ENCODE measurements at places on chromosomes 1 and 21.

- no peak for DNase-seq
Measured at GRCh38 chr1:17397910-17398695, 26.1 kb downstream of the PADI6 start.

DNA sequence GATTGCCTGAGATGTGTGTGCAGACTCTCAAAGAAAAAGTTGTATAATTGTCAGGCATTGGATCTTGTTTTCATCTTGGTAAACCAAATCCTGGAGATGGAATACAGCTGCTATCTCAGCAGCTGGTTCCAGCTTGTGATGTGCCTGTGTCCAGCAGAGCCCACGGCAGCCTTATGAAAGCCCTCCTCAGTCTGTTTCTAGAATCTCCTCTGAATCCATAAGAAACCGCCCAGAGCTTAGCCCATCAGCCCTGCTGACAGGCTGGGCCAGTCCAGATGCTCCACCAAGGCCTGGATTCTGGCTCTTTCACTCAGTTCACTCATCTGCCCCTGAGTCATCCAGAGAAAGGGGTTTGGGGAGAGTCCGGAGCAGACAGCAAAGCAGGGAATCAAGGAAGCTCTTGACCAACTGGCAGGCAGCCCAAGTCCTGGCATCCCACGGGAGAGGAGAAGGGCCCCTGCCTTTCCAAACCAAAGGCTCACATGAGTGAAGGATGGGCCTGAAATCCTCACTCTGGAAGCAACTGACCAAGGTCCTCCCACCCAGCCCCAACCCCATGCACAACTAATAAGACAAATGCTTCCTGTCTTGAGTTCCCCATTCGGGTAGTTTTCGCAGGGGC lies 45.7 kb downstream of the NAV1 start:
- no peak for DNase-seq

DNA sequence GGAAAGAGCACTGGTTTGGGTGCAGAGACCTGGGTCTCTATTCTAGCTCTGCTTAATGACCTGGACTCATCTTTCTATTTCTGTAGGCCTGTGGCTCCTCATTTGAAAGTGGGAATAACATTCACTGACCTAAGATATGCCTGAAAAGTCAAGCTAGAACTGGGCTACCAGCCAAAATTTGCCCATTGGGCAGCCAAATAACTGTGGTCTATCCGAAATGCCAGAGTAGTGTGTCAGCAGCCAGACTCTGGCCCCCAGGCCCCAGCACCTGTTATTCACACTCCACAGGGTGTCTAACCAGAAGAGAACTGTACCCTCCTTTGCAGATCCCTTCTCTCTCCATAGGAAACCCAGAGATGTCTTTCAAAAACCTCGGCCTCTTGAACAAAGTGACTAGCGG lies 12.6 kb downstream of the DAB1 start:
- DNase-seq = no peak

GRCh38 chr1:75612976-75613375 lies 2.1 kb upstream of the SLC44A5 start:
- no peak for DNase-seq

- DNase-seq = peak; percentile 99
Measured at GRCh38 chr1:28259252-28259933, at the start of gene SESN2. SESN2 (plus strand) TSS chr1:28259518; CDS start chr1:28259848, 330 bp downstream.

- no peak for DNase-seq
Measured at GRCh38 chr1:201639391-201639790, 100.5 kb downstream of the NAV1 start.

GRCh38 chr1:60151311-60151710 lies 77.7 kb upstream of the C1orf87 start:
- no peak for DNase-seq

- no peak for DNase-seq
Measured at GRCh38 chr1:243490748-243491686, 235.2 kb downstream of the SDCCAG8 start.

DNA sequence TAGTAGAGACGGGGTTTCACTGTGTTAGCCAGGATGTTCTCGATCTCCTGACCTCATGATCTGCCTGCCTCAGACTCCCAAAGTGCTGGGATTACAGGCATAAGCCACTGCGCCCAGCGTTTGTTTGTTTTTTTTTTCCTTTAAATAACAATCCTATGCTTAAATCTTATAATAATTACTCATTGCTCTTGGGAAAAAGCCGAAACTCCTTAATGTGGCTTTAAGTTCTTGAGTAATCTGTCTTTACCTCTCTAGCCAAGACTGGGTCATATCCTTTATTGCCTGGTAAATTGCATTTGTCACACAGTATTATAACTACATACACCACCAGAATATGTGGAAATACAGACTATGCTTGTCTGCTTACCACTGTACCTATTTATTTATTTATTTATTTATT lies 97.1 kb downstream of the MACF1 start:
- no peak for DNase-seq

- DNase-seq = peak; percentile 21
Measured at GRCh38 chr1:179883745-179884138, 1.7 kb downstream of the TOR1AIP1 start.

- DNase-seq = no peak
Measured at GRCh38 chr1:12620488-12620865, 2.5 kb upstream of the DHRS3 start.

DNA sequence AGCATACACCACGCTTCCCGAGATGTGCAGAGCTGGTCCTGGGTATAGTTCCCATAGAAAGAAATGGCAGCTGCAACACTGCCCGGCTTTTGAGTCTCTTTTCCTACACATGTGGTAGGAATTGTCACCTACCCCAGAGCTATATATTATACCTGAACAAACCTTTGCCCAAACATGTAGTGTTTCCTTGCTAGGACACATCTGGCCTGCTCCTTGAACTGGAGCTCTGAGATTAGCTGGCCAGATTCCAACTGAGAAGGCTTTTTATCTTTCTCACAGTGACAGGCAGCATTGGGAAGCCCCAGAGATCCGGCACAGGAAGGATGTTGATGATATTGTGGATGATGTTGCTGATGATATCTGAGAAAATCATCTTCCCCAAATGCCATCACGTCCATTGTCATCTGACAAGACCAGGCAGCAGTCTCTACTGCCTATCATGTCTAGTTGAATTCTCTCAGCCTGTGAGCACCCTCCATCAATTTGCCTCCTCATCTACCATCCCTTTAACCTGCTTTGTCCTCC lies 115.0 kb upstream of the SMYD2 start:
- no peak for DNase-seq

DNA sequence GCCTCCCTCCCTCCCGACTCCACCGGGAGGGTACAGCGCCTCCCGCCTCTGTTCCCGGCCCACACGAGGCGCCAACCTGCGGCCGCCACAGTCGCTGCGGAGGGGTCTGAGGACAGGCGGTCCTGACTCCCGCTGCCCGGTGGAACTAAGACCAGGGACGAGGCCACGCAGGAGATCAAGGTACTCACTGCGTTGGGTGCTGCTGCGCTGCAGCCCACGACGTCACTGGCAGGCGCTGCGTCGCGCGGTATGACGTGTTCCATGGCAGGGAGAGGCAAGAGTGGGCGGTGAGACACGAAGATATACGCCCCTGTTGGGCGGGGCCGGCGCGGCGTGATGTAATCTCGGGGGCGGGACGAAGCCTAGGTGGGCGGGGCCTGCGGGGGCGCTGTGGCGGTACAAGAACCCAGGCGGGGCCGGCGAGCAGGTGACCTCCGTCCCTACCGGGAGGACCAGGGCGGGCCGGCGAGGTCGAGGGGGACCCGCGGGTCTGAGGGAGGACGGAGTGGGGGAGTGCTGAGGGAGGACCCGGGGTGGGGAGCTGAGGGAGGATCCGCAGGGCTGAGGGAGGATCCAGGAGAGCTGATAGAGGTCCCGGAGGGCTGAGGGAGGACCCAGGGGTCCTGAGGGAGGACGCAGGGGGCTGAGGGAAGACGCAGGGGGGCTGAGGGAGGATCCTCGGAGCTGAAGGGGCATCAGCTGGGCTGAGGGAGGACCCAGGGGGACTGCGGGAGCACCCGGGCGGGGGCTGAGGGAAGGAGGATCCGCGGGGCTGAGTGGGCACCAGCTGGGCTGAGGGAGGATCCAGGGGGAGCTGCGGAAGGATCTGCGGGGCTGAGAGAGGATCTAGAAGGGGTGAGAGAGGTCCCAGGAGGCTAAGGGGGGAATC lies at the start of gene MRPL55:
MRPL55 (minus strand) TSS at position 227 of the 889 bp plus-strand sequence. CDS start 1,039 bp downstream, outside the sequence.
- peak; percentile 100 for DNase-seq

DNA sequence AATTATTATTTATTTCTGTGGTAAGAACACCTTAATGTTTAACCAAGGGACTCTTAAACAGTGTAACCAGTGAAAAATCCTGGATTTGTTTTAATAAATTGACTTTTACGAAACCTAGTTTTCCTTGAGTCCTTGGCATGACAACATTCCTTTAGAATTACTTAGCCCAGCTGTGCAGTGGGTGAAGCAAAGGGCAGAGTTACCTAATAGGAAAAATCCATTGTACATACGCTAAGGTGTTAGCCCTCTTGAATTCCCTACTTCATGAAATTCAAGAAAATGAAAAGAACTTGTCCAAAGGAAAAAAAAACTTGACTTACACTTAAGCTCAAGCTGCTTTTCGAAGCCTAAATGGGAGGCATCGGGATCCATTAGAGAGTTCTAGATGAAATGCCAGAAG lies 852.0 kb upstream of the ADAMTS5 start:
- DNase-seq = peak; percentile 24

- no peak for DNase-seq
Measured at GRCh38 chr1:63423649-63424048, 56.2 kb downstream of the ALG6 start.

DNA sequence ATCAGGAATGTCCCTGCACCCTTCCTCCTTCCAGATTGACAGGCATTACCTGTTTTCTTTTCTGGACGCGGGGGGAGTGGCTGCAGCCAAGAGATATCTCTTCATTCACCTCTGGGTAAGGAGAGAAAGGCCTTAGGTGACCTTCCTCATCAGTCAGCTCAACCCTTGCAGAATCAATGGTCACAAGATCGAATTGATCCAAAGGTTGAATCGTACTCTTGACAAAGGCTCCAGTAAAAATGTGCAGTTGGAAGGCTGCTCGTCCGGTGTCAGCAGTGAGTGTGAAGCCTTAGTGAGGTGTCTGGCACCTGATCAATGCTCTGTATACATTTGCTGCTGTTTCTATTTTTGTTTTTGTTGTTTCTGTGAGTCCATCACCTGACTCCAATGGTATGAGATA lies 282.6 kb upstream of the AJAP1 start:
- DNase-seq = no peak

GRCh38 chr1:53323316-53323715 lies 4.6 kb downstream of the LRP8 start:
- no peak for DNase-seq

DNA sequence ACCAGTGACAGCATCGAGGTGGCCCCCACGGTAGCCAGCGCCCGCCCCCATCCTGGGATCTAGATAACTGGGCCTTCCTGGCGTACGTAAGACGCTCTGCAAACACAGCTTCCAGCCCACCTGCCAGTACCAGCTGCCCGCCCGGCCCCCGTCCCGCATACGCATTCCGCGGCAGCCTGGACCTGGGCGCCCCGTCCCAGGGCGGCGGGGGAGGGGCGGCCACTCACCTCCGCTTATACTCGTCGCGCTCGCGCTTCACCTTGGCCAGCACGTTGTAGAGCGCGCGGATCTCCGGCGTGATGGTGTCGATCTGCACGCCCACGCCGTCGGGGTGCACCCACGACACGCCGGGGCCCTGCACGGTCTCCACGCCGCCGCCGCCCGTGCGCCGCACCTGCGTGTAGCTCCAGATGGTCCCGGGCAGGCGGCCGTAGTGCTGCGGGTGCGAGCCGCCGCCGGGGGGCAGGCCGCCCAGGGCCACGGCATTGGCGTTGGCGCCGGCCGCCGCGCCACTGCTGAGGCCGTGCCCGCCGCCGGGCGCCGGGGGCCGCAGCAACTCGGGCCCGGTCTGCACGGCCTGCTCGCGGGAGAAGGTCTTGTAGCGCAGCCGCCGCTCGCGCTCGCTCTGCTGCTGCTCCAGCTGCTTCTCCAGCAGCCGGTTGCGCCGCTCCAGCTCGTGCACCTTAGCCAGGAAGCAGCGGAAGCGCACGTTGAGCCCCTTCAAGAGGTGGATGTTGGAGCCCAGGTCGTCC lies 859 bp downstream of the IFFO2 start:
- DNase-seq = peak; percentile 38

DNA sequence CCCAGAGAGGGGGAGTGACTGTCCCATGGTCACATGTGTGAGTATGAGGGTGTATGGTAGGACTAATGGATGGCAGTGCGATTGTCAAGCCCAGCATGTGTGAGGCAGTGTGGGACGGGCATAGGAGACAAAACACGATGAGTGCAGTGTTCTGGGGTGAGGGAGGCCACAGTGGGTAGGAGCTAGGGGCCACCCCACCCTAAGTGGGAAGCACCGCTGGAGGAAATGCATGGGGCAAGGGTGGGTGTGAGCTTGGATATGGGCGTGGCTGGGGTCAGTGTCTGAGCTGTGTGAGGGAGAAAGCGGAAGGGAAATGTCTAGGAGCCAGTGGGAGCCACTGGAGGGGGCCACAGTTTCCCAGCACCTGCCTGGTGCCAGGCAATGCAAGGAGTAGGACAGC lies 56.5 kb downstream of the FOXO6 start:
- DNase-seq = no peak

DNA sequence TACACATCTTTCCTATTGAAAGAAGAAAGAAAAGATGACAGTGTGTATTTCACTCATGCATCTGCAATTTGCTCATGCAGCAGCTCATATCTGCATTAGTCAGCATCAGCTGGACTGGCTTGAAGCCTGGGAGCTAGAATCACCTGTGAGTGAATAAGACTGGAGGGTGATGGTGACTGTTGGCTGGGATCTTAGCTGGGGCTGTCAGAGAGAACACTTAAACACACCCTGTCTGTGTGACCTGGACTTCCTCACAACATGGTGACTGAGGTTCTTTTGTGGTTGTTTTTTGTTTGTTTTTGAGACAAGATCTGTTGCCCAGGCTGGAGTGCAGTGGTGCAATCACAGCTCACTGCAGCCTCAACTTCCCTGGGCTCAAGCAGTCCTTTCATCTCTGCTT lies 24.9 kb downstream of the KLHDC7A start:
- no peak for DNase-seq

GRCh38 chr21:41371685-41372030 lies 9.8 kb downstream of the MX2 start:
- DNase-seq = no peak

DNA sequence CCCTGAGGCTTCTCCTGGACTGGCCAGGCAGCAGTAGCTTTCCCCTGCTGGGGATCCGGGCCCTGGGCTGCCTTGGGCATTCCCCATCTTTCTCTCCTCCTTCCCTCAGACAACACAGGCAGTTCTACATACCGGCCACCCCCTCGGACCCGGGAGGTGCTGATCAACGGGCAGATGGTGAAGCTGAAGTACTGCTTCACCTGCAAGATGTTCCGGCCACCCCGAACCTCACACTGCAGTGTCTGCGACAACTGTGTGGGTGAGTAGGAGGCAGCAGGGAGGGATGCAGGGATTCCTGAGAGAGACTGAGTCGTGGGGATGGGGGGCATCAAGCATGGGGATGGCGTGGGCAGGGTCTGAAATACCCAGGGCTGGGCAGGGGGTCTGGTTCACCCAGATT lies 14.4 kb upstream of the SFN start:
- no peak for DNase-seq

All from small intestine (tissue), 16 donors.